Stimulated activated CD8-positive, alpha-beta memory T cell treated with anti-CD3 and anti-CD28 coated beads, Interleukin-7, amount 100 ng/mL, for 1 hour (primary cell): ENCODE measurements at places on chromosomes 2 and 18.

DNA sequence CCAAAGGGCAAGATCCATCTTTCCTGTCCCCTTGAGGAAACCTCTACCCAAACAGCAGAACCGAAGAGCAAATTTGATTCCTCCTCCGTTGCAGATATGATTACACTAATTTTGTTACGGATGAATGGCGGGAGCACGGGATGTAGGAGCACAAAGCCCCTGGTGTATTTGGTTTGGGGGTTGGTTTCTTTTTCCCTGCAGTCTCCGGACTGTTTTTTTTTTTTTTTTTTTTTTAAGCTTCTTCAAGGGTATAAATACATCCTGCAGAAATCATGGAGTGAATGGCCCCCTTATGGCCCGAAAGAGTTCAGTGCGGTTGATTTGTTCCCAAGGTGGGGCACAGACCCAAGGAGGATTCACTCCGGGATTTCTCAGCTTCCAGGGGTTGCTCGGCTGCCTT lies 135.3 kb upstream of the SH3BP4 start:
- no peak for DNase-seq

- DNase-seq: no peak
Observed at GRCh38 chr2:42925742-42926433, 133.5 kb upstream of the HAAO start.

DNA sequence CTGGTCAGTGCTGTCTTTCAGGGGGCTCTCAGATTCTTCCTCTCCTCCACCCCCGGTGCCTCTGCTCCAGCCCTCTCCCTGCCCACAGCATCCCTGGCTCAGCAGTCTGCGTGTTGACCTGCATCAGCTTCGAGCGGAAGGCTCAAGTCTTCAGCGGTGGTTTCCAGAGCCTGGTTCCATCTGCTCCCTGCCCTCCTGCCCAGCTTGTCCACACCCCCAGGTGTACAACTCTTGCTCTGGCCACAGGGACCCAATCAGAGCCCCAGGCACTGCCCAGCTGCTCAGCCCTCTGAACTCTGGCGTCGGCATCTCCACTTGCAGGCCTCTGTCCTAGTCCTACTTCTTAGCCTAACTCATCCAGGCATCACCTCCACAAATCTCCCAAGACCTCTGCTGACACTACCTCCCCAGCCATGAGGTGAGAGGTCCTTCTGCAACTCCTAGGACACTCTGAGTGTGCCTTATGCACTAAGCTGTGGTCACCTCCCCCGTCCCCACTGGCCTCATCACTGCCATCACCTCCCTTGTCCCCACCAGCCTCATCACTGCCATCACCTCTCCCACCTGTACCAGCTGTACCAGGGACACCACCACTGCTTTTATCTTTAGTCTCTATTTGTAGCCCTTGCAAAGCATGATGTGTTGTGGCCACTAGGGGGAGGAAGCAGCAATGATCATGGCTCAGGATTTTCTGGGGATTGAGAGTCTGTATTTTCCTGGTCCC lies 60.9 kb downstream of the EDAR start:
- DNase-seq: no peak

GRCh38 chr18:48943333-48943732 lies 7.4 kb downstream of the SMAD7 start:
- DNase-seq: no peak

GRCh38 chr2:69483024-69483423 lies 45.8 kb upstream of the NFU1 start:
- no peak for DNase-seq

DNA sequence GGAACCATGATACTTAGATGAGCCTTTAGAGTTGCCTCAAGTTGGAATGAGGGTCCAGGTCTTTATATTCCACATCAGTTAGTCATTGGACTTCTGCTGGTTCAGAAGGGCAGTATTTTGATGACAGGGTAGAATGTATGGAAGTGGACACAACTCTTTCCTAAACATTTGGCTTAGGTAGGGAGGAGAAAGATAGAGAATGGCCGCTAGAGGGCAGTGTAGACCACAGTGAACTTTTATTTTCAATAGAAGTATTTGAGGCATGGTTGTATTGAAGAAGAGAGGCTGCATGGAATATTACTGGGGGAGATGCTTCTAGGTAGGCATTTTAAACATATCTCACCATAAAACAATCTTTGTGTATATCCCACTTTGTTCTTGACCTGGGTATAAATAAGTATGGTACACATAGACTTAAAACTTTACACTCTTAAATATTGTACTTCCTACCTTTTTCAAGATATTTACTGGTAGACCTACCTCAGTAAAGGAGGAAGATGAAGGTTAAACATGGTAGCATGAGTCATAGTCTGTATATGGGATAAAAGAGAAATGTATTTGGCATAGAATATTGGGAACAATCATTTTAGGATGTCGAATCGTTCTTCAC lies 497.6 kb upstream of the FAM98A start:
- DNase-seq: no peak

- no peak for DNase-seq
Observed at GRCh38 chr2:11482473-11483035, 16.6 kb upstream of the E2F6 start.

DNA sequence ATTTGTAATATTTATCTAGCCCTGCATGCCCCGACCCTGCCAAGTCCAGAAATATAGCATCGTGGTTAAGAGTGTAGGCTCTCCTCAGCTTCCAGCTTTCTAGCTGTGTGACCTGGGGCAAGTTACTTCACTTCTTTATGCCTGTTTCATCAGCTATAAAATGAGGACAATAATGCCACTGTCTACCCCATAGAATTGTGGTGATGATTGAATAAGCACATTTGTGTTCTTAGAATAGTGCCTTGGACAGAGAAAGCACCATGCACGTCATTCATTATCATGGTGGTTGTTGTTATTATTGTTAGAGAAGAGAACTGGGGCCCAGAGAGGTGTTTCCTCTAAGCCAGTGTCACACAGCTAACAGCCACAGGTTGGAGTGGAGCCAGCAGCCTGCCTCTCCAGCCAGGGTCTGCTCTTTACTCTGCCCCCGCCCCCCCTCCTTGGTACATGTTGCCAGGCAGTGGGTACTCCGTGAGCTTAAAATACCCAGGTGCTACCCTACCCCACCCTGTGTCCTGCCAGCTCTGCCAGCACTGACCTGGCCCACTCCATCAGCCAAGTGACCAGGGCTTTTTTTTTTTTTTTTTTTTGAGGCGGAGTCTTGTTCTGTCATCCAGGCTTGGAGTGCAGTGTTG lies 202.1 kb downstream of the CTIF start:
- DNase-seq: no peak
